ENCODE measurements at places on chromosomes 11 and 22. TPM values are rescaled to one million over a fixed set of nuclear protein-coding genes. Genes with fewer than 3 reads are reported as not detected.

The BBOX1 gene
- not detected for total RNA-seq

The MYEOV gene
- total RNA-seq, result not detected

The RTCB gene
- total RNA-seq, result 55.4 TPM

The VWCE gene
- 2.2 TPM for total RNA-seq

The SLC22A9 gene
- not detected for total RNA-seq

The ANGPTL5 gene
- total RNA-seq, result not detected

The SNU13 gene
- 47.0 TPM for total RNA-seq

The EFCAB6 gene
- not detected for total RNA-seq

The SCGB2A2 gene
- not detected for total RNA-seq

The RPL3 gene
- 909 TPM for total RNA-seq
